ENCODE measurements at places on chromosomes 5 and 9.
A peak's percentile ranks its signal among the peaks of the same experiment; 100 is the strongest.

DNA sequence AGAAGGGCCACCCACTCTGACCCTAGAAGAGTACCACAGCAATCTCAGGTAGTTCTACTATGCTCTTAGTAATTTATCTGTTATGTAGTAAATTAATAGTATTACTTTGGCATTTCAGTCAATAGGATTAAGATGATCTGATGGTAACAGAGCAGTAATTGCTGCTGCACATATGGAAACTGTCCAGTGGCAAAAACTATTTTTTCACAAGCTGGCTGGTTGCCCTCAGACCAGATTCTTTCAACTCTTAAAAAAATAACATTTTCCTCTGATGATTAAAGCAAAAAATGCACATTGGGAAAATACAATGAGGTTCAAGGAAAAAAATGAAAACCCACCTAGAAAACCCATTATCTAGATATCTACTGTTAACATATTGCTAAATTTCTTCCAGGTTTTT is 19.7 kb downstream of the GLRA1 start:
- no peak for DNase-seq

- DNase-seq = no peak
Measured at GRCh38 chr9:95431286-95431685, 85.5 kb downstream of the PTCH1 start.

- DNase-seq = no peak
Measured at GRCh38 chr5:174317256-174317894, 271.9 kb downstream of the NSG2 start.

DNA sequence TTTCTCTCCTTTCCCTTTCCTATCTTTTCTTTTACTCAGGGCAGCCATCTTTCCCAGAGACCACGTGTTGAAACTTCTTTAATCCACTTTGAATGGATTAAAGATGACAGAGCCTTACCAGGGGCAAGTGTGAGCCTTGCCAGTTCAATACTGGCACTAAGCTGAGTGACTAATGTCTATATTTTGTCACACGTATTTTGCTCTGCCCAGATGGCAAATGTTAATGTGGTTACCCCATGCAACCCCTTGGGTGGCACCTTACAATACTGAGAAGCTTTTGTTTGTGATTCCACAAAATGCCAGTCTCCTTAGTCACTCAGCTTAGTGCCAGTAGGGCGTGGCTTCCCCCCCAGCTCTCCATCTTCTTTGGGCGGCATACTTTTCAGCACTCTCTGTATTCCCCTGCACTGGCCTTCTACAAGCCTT is 24.8 kb downstream of the ANXA1 start:
- DNase-seq = no peak

- no peak for DNase-seq
Measured at GRCh38 chr9:26882154-26882553, 10.4 kb downstream of the CAAP1 start.

- DNase-seq = no peak
Measured at GRCh38 chr9:136876476-136876875, 9.8 kb upstream of the TRAF2 start.

DNA sequence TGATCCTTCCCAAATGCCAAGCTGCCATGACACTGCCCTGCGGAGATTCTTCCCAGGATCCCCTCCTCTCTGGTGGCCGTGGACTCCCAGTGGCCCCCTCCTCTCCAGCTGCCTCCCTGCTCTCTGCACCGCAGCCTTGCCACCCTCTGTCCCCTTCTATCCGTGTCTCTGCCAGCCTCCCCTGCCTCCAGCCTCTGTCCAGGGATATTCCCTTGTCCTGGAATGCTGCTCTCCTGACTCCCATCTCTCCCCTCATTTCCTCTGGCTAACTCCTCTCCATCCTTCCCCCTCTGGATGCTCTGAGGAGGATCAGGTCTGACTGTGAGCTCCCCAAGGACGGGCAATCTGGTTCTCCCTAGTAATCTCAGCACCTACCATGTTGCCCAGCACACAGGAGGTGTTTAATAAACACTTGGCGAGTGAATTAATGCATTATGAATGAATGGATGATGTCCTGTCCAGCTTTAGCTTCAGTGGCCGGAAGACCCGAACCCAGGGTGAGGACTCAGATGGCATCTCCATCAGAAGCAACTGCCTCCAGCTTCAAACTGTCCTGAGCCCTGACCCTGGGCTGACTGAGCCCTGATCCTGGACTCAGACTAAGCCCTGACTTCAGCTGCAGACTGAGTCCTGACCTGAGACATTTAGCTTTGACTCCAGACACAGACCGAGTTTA is 7.5 kb upstream of the CRB2 start:
- no peak for DNase-seq

- DNase-seq = no peak
Measured at GRCh38 chr9:91451431-91452270, 28.0 kb upstream of the NFIL3 start.

GRCh38 chr5:154157483-154158378 is 32.8 kb upstream of the GALNT10 start:
- DNase-seq = no peak

GRCh38 chr9:35714123-35714522 is 17.9 kb downstream of the TLN1 start:
- no peak for DNase-seq

GRCh38 chr9:128927731-128928411 is 7.1 kb downstream of the PHYHD1 start:
- DNase-seq = peak; percentile 52

DNA sequence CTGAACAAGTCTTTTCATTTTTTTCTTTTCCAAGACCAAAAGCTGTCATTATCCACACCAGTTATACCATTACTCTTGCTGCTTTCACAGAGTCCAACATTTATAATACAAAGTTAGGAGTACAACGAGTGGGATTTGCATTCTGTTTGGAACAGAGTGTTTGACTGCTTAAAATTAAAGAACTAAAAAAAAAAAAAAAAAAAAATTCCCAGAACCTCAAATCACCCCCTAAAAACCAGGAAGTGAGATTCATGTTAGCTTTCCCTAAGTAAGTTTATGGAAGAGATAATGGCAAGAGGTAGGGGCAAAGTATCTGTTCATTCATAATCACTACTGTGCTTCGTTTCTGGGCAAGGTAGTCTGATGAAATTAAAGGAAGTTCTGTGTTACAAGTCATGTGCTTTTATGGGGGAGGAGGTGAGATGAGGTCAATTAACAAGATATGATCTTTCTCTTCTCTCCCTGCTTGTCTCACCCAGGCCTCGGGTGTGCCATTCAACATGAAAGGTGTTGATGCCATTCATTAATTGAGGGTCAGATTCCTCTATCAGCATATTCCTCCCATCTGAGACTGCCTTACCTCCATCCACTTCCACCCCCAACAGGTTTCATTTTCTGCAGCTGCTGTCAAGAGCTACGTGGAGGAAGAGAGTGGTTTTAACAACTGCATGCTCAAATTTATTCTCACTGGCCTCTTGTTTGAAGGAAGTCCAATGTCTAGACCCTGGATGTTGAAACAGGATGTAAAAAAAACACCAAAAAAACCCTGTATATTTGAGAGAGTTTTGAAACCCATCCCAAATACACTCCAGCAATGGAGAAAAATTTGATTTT is 58.1 kb downstream of the MARCHF3 start:
- DNase-seq = peak; percentile 18

DNA sequence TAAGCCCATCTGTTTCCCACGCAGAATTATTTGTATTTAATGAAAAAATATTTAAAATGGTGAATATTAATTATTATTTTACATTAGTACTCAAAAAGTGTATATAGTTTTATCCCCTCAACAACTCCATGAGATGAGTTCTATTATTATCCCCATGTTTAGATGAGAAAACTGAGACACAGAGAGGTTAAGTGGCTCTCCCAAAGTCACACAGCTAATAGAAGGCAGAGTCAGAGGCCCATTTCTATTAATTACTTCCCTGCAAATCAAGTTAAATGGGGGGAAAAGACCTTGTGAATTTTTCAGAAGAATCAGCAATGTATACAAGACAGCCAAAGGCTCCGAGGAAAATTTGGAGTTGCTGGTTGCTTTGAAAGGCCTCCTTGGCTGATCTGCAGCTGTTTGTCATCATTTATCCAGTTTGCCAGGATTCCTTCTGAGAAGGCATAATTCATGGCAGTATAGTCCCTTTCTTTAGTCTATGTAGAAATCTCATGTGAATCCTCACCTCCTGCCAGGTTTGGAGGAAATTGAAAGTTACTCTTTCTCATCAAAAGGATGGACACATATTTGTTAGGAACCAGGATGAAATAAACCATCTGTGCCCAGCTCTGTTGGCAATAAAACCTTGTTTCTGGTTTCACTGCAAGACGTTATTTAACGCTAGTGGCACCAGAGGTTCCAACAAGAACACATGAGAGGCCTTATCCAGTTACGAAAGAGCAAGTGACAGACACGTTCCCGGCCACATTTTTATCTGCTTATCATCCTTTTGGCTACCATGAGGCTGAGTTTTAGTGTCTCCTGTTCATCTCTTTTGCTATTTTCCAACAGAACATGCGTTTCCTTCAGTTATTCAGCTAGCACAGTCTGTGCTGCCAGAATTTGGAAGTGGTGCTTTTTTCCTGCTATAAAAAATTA is 621 bp downstream of the FYB1 start:
- no peak for DNase-seq

DNA sequence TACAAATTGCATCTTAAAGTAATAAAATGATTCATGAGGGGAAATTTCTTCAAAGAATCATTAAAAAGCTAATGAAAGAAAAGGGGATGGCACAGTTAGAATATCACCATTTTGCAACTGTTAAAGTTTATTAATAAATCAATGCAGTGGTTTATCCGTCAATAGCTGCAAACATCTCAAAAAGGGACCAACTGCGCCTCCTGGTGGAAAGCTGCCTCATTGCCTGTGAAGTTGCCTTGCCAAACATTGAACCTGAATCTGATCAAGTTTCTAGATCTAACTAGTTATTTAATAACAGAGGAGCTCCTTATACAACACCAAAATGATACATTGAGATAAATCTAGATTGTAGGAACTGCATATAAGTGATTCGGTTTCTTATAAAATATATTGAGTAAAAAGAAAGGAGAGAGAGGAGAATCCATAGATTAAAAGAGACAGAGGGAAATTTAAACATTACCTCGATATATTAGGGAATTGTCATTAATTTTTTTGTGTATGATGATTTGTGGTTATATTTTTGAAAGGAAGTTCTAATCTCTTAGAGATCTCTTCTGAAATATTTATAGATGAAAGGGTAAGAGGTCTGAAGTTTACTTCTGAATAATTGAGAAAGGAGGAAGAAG is 6.9 kb upstream of the NDUFB6 start:
- peak; percentile 72 for DNase-seq

- DNase-seq = no peak
Measured at GRCh38 chr5:139658928-139659667, 10.9 kb downstream of the CXXC5 start.

GRCh38 chr9:123302348-123303214 is 34.2 kb upstream of the STRBP start:
- peak; percentile 14 for DNase-seq

DNA sequence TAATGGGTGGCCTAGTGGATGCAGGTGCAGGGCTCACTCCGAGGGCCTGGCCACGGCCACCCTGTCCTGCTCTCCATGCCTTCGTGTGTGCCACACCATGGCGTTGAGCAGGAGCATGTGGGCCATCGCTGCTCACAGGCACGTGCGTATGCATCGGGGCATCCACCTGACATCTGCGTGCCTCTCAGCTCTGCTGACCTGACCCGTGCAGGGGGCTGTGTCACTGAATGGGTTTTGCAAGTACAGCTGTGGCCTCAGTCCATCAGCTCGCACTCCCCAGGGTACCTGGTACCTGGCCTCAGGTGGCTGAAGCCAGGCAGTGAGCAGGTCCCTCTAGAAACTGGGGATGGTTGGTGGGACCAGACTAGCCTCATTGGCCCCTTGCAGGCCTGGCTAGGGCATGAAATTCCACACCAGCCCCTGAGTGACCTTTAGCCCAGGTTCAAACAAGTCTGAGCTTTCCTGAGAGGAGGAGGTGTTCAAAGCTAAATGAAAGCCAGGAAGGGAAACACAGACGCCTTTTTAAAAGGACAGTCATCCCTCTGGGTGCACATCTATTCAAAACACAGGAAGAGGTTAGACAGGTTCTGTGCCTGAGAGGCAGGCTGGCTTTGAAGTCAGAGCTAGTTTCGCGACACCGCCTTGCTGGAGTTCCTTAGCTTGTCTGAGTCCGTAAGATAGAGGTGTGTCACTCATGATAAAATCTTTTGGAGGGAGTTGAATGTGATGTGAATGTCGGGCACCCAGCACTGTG is 74.0 kb downstream of the MACROH2A1 start:
- DNase-seq = peak; percentile 52

DNA sequence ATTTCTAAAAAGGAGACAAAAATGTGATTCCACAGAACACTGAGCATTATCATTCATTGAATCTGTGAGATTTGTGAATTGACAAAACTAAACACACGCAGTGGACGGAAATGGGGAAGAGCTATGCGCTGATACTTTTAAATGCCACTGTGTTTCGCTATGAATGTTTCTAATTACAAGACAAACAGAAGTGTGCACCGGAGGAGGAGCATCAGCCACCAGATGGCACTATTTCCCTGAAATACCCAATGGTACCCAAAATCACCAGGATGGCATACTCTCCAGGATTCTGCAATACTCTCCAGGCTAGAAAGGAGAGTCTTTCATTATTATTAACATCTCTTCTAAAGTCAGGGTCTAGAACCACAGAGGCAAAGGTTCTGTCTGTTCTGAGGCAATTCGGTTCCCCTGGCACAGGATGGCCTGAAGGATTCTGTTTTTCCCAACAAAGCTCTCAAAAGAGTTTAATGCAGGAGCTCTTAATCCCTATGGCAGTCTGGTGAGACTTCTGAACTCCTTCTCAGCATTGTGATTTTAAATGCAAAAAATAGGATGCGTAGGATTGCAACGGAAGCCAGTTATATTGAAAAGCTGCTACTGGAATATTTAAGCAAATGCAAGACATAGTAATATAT is 13.8 kb upstream of the PUM3 start:
- peak; percentile 52 for DNase-seq

- no peak for DNase-seq
Measured at GRCh38 chr5:10518347-10518746, 45.5 kb upstream of the ANKRD33B start.

DNA sequence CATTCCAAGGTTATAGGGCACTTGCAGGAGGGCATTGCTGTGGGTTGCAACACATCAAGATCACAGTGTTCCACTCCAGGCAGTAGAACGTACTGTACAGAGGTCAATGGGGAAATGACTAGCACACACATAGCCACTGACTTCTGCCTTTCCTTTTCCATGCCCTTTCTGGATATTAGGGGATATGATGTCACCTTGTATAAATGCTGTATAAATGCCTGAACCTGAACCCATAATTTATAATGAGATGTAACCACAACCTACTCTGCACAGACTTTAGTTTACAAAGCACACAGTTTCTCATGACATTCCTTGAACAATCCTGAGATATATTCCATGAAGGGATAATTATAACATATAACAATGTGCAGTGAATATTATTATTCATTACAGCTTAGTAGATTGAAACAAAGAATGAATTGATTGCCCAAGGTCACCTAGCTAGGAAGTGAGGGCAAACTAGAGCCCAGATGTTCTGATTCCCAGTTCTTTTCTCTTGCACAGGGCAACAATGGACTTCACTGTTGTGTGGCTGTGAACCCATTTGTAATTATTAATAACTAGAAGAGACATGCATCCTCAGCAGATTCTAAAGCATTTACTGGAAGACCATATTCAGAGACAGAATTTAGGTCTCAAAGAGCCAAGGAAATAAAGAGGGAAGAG is 5.6 kb upstream of the ABLIM3 start:
- DNase-seq = no peak
